ENCODE measurements at places on chromosomes 7 and 10. TPM values are rescaled to one million over a fixed set of nuclear protein-coding genes. Genes with fewer than 3 reads are reported as not detected.

Gene HOXA1
- total RNA-seq = not detected

Gene TCTN3
- total RNA-seq = 27.2 TPM

Gene KIF11
- 3.2 TPM for total RNA-seq

Gene NEBL
- 28.7 TPM for total RNA-seq

Gene VIPR2
- not detected for total RNA-seq

Gene LIPF
- not detected for total RNA-seq

Gene CLDN4
- not detected for total RNA-seq

Gene RASA4B
- total RNA-seq = 5.3 TPM

Gene HOXA10
- total RNA-seq = not detected

Gene PTF1A
- total RNA-seq = not detected

Gene FAM241B
- not detected for total RNA-seq

Gene PDE6C
- not detected for total RNA-seq

Gene OR6V1
- total RNA-seq = not detected

Gene NEUROD6
- total RNA-seq = not detected

Gene CAPZA2
- 64.8 TPM for total RNA-seq

Gene GIMAP6
- total RNA-seq = 2.6 TPM

Gene OR2A5
- total RNA-seq = not detected

Gene MYO1G
- not detected for total RNA-seq

Gene SLC39A12
- not detected for total RNA-seq

Gene C7orf57
- total RNA-seq = not detected

Gene STEAP1B
- 1.1 TPM for total RNA-seq

Gene ACSL5
- 18.5 TPM for total RNA-seq

Gene POM121
- 14.1 TPM for total RNA-seq

Gene CREB5
- total RNA-seq = 1.7 TPM

Gene DENND2A
- total RNA-seq = 3.2 TPM

Gene GRB10
- total RNA-seq = 24.3 TPM

Gene SND1
- 242 TPM for total RNA-seq

Gene LIPJ
- not detected for total RNA-seq

Gene UCN3
- not detected for total RNA-seq

Gene ZNF467
- 8.5 TPM for total RNA-seq

Gene BAG3
- total RNA-seq = 50.5 TPM

Gene STEAP4
- 40.5 TPM for total RNA-seq

Gene AMZ1
- 0.06 TPM for total RNA-seq

Gene AKR1C8
- not detected for total RNA-seq

Gene CTAGE15
- total RNA-seq = not detected

Gene CDK14
- 23.0 TPM for total RNA-seq

Gene CYP3A4
- not detected for total RNA-seq

Gene SFMBT2
- total RNA-seq = 2.9 TPM

Gene GPRIN2
- total RNA-seq = not detected

Gene CFAP70
- total RNA-seq = 0.50 TPM

Gene PAX4
- not detected for total RNA-seq

Gene CHN2
- total RNA-seq = 0.93 TPM

Gene PFKP
- 83.1 TPM for total RNA-seq

Gene POLR2J3
- total RNA-seq = 13.5 TPM

Gene CYP26C1
- under 0.01 TPM for total RNA-seq

Gene SKIDA1
- total RNA-seq = 2.0 TPM

Gene MMRN2
- total RNA-seq = 3.3 TPM

All from cardiac ventricle fibroblast (primary cell).